ENCODE measurements at places on chromosomes 11 and 22.
A peak's percentile ranks its signal among the peaks of the same experiment; 100 is the strongest.

- DNase-seq, result no peak
These were observed 14.9 kb downstream of the FAM118B start for GRCh38 chr11:126226334-126227084.

DNA sequence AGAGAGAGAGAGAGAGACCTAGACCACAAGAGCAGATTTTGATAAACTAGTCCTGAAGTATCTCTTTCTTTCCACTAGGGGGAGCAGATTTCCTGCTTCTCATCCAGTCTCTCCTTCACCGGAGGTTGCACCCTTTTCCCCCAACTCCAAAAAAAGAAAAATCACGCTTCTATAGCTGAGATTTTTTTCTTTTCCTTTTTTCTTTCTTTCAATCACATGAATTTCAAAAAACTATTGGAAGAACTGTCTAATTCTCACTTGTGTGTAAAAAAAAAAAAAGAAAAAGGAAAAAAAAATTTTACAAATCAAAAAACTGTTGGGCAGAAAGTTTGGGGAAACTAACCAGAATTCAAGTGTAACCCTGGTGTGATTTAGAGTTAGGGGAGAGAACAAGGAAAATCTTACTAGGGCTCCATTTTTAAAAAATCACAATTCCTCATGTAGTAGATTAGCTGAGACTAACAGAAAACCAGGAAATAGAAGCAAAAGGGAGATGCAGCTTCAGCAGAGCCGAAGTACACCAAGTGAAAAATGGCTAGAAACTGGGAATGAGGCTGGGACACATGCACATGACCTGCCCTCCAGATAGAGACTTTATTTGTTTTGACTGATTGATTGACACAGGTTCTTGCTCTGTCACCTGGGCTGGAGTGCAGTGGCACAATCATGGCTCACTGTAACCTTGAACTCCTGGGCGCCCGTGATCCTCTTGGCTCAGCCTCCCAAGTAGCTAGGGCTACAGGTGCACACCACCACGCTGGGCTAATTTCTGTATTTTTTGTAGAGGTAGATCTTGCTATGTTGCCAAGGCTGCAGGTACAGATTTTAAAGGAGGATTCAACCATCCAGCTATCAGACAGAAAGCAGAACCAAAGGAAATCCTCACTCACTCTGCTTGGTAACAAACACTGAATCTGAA, 27.1 kb downstream of the SDHD start:
- no peak for DNase-seq

DNA sequence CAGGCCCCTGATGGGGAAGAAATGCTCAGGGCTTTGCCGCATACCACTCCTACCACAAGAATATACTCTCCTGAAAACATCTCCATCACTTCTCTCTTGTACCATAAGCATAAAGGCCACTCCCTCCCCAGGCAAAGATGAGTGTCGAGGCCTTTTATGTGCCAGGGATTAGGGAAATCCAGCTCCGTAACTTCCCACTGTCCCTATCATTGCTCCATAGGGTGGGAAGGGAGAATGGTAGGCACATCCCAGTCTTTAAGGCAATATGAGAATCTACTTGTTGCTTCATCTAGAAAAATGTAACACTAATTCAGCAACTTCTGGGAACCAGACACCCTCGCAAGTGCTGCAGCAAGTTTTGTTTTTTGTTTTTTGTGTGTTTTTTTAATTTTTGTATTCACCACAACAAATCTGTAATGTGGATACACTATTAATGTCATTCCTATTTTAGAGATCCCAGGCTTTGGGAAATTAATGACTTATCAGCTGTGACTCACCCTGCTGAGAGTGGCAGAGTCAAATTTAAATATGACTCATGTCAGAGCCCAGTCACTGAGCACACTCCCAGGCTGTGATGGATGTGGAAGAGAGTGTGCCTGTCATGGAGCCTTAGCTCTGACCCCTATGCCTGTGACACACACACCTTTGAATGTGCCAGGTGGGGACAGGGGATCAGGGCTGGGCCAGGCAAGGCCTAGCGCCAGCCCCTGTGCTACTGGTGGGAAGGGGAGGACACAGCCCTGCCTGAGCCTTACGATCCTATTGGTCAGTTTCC, 23.4 kb downstream of the PANX1 start:
- DNase-seq, result peak; percentile 14

DNA sequence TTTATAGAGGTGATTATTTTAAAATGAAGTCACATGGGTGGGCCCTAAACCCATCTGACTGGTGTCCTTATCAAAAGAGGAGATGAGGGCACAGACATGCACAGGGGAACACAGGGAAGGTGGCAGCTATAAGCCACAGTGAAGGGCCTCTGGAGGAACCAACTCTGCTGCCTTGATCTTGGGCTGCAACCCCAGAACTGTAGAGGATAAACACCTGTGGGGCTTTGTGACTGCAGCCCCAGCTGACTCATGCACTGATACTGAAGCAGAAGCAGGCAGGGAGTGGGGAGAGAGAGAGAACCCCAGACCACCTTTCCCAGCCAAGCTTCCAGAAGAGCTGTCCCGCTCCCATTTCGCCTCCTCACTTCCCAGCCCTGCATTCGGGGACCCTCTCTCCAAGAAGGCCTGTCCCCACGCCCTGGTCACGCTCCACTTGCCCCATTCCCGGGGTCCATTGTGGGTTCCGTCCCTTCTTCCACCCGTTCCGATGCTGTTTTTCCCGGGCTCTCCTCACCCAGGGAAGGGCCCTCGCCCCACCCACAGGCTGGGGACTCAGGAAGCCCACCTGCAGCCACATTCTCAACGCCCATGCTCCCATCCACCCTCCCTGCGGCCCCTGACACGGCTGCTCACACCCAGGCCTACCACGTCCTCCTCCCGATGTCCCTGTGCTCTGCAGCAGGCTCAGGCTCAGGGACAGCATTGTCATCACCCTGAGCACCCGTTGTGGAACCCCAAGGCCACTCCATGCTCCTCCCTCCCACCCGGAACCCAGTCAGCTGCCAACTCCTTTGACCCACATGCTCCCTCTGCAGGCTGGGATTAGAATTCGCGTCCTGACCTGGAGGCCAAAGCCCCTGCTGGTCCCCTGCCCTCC, 90.8 kb upstream of the SHANK2 start:
- no peak for DNase-seq

DNA sequence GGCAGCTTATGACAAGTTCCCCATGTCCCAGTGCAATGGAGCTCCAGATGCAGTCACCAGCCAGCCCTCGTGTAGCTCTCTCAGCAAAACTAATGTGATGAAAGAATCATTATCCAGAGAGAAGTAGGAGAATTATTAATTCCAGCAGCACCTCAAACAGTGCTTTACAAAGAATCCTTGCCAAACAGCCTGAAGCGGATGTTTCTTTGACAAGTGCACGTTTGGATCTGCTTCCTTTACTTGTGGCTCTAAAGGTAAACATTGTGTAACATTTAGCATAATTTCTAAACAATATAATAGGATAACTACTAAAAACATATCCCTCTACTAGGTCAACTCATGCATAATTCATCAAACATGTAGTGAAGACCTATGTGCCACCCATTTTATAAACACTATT, 197.0 kb downstream of the FAM181B start:
- no peak for DNase-seq

GRCh38 chr11:111778047-111778558, 11.9 kb upstream of the PPP2R1B start:
- no peak for DNase-seq

GRCh38 chr22:28826921-28827320, 26.6 kb upstream of the XBP1 start:
- no peak for DNase-seq

- no peak for DNase-seq
These were observed 23.3 kb downstream of the DKK3 start for GRCh38 chr11:11985016-11985715.

DNA sequence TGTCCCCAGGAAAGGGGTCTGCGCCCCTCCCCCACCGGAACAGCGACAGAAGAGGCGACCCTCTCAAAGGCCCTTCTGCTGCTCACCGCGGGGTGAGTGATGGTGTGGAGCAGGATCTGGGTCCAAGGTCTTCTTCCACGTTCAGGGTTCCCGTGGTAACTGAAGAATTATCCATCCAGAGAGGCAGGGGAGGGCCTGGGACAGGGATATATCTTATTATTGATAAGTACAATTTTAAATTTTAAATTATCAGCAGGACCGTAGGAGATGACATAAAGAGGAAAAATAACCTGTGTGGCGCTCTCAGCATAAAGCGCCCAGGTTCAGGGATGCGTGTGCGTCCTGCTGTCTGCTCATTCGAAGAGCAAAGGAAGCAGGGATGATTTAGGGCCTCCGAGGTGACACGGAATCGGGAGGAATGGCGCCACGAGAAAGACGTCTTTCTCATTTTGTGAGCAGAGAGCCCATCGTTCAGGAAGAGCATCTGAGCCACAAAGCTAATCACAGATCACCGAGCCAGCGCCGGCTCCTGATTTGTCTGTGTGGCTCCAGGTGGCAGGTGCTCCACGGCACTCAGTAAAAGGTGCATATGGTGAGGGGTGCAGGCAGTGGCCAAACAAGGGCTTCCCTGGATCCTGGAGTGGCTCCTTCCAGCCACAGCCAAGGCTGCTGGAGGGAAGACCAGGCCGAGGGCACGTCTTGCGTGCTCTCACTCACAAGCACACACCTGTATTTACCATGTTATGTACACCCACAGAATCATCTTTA, 19.3 kb downstream of the KRTAP5-5 start:
- DNase-seq, result no peak

- no peak for DNase-seq
These were observed 27.1 kb upstream of the MRGPRX2 start for GRCh38 chr11:19087658-19088057.

DNA sequence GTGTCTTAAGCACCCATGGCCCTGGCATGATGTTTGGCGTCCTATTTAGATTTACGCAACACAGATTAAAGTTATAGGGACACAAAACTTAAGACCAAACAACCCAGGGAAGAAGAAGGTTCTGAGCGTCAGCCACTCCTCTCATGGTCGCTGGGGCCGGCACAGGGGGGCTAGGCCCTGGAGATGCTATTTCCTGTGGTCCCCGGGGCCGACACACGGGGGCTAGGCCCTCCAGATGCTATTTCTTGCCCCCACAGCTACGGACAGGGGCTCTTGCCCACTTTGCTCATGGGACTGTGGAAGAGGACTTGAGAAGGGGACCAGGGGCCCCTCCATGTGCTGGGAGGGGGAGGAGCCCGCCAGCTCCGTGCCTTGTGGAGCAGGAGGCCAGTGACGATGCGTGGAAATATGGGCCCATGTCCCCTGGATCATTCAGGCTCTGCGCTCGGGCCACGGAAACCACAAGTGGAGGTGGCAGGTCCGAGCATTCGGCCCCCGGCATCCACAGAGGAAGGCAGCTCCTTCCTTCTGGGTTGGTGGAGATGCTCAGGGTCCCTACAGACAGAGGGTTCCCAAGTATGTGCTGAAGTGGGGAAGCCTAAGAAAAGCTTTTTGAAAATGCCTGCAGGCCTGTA, 711.1 kb downstream of the BRD1 start:
- DNase-seq, result no peak

- DNase-seq, result no peak
These were observed 95.2 kb upstream of the LDLRAD3 start for GRCh38 chr11:35848616-35849015.

DNA sequence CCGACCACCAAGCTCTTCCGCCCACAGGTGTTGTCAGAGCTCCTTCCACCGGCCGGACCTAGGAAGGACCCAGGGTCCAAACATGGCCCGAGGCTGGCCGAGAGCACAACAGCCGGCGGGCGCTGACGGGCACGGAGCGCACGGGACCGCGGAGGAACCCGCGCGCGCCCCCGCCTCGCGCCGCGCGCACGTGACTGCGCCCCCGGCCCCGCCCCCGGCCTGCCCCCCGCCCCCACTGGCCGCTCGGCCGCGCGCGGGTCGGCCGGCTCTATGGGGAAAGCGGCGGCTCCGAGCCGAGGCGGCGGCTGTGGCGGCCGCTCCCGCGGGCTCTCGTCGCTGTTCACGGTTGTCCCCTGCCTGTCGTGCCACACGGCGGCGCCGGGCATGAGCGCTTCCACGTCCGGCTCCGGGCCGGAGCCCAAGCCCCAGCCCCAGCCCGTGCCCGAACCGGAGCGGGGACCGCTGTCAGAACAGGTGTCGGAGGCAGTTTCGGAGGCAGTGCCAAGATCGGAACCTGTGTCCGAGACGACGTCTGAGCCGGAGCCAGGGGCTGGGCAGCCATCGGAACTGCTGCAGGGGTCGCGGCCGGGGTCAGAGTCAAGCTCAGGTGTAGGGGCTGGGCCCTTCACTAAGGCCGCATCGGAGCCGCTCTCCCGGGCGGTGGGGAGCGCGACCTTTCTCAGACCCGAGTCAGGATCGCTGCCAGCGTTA, at the start of gene OSBP2:
TSS of gene OSBP2 (plus strand) at position 235 of the 711 bp plus-strand sequence. CDS start at position 271, 36 bp downstream.
- peak; percentile 2 for DNase-seq

GRCh38 chr11:36743039-36743438, 145.0 kb upstream of the RAG2 start:
- no peak for DNase-seq

DNA sequence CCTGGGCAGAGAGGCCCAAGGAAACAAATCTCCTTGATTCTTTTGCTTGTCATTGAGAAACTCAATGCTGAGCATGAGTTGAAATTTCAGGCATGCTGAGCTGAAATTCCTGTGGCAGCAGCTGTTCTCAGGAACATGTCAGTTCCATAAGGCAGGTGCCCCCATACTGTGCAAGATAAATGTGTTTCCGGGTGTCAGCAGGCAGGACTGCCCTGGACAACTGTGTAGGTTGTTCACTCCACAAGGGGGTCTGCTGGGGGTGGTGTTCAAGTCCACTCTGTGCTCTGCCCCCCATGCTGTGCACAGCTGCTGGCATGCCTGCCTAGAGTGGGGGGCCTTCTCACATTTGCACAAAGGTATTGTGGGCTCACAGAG, 133.7 kb downstream of the CTTN start:
- no peak for DNase-seq

DNA sequence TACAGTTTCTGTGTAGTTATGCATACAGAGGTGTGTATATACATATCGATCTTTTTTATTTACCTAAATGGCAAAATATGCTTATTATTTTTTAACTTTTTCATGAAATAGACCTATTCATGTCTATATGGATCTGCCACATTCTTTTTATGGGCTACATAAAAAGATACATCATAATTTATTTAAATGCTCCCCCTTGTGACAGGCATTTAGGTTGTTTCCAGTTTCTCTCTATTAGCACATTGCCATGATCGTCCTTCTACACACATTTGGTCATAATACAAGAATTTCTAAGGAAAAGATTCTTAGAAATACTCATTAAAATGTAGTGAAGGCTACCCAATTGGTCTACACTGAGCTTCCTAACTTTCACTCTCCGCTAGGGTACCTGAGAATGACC, 1067.4 kb downstream of the OPCML start:
- DNase-seq, result no peak

DNA sequence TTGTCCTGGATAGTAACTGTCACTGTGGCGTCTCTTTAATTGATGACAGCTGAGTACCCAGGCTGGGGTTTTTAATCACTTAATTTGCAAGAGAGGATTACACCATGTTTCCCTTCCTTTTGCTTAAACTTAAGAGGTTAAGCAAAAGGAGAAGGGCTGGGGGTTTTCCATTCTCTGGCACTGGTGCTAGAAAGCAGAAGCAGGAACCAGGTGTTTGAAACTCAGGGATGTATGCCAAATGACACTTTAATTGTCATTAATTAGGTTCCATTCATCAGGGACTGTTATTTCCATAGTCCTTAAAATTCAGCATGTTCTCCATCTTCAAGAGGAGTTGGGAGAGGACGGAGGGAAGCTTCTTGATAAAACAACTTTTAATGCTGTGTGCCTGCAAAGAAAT, 746.2 kb downstream of the NELL1 start:
- DNase-seq, result no peak
